CD4-positive, alpha-beta T cell treated with Interleukin-15 for 1 hour (primary cell): ENCODE measurements at places on chromosomes 1 and 21.

DNA sequence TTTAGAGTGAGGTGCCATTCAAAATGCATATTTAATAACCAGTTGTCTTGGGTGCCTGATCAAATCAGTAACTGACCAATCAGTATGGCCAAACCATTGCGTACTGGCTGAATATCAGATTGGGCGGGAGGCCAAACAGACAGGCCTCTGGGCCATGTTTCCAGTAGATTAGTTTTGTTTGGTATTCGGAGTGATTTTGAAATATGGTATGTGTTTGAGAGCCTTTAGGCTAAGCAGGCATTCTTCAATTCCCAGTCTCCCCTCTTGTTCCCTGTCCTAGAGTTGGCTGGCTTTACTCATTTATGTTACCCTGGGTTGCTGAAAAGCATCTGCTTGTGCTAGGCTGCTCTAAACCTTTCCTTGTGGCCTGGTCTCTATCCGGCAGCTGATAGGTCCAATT is 80.1 kb downstream of the BACH1 start:
- DNase-seq, result no peak

DNA sequence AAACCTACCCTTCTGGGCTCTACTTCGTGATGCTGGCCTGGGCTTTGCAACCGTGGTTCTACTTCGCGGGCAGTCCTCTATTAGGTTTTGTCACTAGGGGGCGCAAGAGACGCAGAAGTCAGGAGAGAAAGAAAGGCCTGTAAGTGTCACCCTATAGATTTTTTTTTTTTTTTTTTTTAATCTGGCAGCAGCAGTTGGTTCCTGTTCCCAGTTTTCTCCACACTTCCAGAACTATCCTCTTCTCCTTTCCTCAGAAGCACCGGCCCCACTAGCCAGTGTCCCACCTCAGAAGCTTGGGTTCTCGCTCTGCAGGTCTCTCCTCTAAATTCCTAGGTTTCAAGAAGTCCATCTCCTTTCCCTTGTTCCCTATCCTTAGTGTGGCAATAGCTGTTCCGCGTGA is 9.1 kb upstream of the LCE2D start:
- DNase-seq, result no peak

DNA sequence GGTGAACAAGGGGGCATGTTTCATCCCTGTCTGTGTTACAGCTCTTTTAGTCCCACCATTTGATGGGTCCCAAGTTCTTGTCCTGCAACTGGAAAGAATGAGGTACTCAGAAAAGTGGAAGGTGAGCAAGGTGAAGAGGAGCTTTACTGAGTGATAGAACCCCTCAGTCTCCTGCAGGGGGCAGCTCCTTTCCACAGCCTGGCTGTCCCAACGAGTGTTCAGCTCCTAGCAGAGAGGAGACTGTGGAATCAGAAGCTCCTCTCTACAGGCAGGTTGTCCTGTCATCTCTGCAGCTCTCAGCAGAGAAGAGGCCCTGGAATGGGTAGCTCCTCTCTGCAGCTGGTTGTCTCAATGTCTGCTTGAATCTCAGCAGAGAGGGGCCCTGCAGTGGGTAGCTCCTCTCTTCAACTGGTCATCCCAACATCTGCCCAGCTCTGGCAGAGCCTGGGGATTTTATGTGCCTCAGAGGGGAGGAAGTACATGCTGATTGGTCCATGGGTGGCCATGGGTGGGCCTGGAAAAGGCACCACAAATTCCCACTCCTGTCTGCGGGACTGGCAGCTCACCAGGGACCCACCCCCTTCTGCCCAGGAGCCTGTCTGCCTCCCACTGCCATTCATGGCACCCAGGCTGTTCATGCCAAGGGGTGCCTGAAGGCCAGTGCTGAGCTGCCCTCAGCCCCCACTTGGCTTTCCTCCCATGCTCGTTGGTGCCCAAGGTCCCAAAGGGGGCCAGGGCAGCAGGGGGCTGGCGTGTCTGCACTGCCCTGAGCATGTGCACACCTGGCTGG is 25.7 kb downstream of the LDLRAD1 start:
- no peak for DNase-seq

DNA sequence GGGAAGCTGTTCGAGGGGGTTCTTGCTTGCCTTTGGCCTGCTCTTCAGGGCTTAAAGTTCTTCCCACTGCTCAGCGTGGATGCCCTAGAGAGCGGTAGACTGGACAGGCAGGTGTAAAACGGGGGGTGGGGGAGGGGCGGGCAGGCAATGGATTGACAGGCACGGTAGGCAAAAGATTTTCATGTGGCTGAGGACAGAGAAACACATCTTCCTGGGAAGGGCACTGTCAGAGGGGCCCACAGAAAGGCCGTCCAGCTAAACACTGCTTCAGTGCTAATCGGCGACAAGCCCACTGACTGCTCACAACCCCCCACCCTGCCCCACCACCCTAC is 412 bp downstream of the ABCA4 start:
- no peak for DNase-seq

DNA sequence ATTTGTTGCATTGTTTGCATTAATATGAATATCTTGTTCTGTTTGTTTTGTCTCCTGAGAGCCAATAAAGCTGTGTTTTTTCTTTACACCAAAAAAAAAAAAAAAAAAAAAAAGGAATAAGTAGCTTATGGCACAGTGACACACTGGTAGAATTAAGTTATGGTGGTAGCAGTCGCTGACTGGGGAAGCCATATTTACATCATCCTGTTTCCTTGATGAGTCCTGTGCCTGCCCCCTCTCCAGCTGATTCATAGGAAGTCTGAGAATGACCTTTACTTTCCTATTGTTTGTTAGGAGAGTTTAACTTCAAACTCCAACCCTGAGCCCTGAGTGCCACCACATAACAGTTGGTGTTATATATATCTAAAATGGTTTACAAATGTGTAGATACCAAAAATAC is 62.2 kb downstream of the OBSCN start:
- no peak for DNase-seq

DNA sequence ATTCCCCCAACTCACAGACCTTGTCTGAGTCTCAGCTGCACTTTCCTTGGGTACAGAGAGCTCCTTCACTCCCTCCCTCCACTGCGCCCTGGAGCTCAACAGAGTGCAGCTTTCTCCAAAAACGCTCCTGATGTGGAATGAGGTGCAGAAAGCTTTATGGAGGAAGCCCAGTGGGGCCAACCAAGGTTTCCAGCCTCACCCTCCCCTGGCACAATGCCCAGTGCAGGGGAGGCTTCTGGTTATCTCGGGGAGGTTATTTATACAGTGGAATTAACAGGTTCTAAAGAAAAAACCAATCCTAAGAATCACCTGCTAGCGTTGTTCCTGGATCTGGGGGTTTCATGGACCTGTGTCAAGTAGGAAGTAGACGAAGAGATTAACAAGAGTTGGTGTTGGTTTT is at the start of gene ITLN1:
Gene ITLN1 (minus strand): TSS at position 139 of the 400 bp plus-strand sequence. CDS start 303 bp downstream, outside the sequence.
- no peak for DNase-seq
